Activated CD8-positive, alpha-beta T cell treated with anti-CD3 and anti-CD28 coated beads, Interleukin-2, amount 10 ng/mL, durations not matched to agents 7 days and 5 days (primary cell): ENCODE measurements at places on chromosomes 7 and 10. TPM values are rescaled to one million over a fixed set of nuclear protein-coding genes. Genes with fewer than 3 reads are reported as not detected.

DNA sequence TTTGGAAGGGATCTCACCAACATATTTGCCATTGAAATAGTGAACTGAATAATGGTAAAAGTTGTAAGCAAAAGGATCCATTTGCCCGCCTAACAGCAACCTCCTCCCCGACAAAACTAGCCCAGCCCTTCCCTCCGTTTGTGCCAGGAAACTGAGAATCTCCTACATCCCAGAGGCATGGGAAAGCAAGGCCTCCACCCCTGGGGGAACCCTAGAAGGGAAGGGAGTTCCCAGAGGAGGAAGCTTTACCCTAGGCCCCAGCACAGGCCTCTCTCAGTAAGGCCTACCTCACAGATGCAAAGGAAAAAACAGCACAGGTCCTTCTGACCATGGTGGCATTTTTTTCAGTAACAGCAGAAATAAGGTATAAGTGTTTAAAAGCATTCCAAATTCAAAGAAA, 229.7 kb downstream of the ELMO1 start:
- peaks cover 20% of the 10 kb centered on the region for H3K36me3 ChIP-seq
- H3K4me1 ChIP-seq, result peaks cover 10% of the 10 kb centered on the region
- no peaks in the 10 kb centered on the region for H3K27me3 ChIP-seq
- H3K27ac ChIP-seq, result no peak overlapping the region
- DNase-seq, result no peak

DNA sequence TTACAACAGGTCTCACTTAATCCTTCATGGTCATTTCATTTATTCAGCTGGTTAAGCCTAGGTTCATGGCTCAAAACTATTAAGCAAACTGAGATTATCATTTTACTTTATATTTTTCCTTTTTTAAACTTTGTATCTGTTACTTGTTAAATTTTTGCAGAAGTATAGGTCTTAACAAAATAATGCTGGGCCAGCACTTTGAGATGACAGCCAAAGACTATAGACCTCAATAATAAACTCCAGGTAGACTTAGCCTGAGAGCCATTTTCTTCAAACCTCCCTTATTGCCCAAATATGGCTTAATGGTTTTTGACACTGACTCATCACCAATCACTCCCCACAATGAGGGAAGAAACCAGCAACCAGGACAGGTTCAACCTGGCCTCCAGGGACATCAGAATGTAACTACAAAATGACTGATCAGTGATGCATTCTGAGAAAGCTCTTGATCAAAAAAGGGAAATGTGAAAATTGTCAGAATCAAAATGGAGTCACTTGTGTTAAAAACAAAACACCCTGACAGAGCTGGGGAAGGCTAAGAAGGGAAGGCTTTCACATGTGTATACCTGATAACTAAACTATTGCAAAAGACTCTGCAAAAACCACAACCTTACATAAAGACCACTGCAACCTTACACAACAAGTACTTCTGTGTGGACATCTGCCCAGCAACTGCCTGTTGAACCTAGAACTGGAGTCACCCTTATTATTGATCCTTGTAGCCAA, 2.1 kb upstream of the CCDC126 start:
- H3K27me3 ChIP-seq, result no peaks in the 10 kb centered on the region
- no peak overlapping the region for H3K27ac ChIP-seq
- DNase-seq, result peak; percentile 49
- peaks cover 3% of the 10 kb centered on the region for H3K36me3 ChIP-seq

DNA sequence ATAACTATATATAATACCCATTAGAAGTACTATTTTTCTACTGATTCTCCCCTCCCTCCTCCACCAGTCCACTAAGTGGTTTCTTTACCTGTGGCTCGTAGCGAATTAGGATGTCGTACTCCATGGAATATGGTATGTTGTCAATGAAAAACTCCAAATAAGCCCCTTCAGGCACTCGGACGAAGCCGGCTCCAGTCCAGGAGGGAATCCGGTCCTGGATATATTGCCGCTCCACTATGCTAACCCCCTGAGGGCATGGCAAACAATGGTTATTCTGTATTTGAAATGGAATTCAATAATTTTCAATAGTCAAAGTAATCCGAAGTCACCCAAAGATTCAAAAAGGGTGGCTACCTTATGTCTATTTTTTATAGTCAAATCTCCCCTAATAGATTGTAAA, 40.1 kb downstream of the LAMB1 start:
- no peak overlapping the region for H3K27ac ChIP-seq
- H3K4me3 ChIP-seq, result no peak overlapping the region
- no peak for DNase-seq
- no peaks in the 10 kb centered on the region for H3K4me1 ChIP-seq
- H3K36me3 ChIP-seq, result no peaks in the 10 kb centered on the region

- peak within 1 kb of the TSS; percentile 89 for H3K4me3 ChIP-seq
- H3K36me3 ChIP-seq, result peaks cover 9% of the 10 kb centered on the region
- H3K4me1 ChIP-seq, result peaks cover 32% of the 10 kb centered on the region
- DNase-seq, result peak; percentile 89
- H3K27me3 ChIP-seq, result peaks cover 26% of the 10 kb centered on the region
These were observed at the start of gene RPP30 for GRCh38 chr10:90871766-90872647. RPP30 (plus strand) TSS chr10:90871974; CDS start chr10:90871987, 13 bp downstream.

GRCh38 chr7:98090116-98090515, 16.5 kb upstream of the LMTK2 start:
- H3K4me1 ChIP-seq, result no peaks in the 10 kb centered on the region
- DNase-seq, result no peak
- no peak overlapping the region for H3K27ac ChIP-seq
- no peak overlapping the region for H3K4me3 ChIP-seq
- peaks cover 8% of the 10 kb centered on the region for H3K27me3 ChIP-seq
- no peaks in the 10 kb centered on the region for H3K36me3 ChIP-seq

DNA sequence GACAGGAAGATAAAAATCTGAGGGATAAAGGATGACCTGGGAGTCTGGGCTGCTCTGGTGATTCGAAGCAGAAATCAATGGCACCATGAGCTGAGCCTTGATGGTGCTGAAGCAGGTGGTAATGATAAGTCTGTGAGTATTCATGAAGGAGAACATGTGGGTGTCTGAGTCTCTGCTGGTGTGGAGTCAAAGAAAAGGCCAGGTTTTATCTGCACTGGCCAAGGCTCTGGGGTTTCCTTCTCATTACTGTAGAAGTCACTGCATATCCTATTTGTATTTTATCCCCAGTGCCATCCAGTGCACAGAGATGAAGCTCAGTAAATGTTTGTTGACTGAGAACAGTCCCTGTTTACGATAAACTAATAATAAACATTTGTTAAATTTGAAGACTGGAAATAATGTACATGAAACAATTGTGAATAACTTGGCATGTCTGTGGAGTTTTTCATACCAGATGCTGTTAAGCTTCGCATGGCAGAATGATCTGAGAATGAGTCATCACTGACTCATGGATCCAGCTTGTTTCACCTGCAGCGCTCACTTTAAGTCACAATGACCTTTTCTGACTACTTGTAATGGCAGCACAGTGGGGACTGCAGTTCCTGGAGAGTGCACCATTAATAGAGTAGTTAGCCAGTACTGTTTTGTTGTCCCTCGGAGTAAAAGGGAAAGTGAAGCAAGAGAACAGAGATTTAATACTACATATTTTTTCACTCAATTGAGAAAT, 538.5 kb downstream of the HTR7 start:
- H3K27ac ChIP-seq, result no peak overlapping the region
- H3K27me3 ChIP-seq, result no peaks in the 10 kb centered on the region
- H3K36me3 ChIP-seq, result no peaks in the 10 kb centered on the region
- H3K4me3 ChIP-seq, result no peak overlapping the region
- no peak for DNase-seq

- DNase-seq, result no peak
- H3K27ac ChIP-seq, result no peak overlapping the region
- H3K36me3 ChIP-seq, result no peaks in the 10 kb centered on the region
- H3K4me1 ChIP-seq, result peaks cover 15% of the 10 kb centered on the region
- H3K27me3 ChIP-seq, result peaks cover 3% of the 10 kb centered on the region
- H3K4me3 ChIP-seq, result no peak overlapping the region
These were observed 34.2 kb upstream of the ZNRF2 start for GRCh38 chr7:30249986-30250774.

GRCh38 chr10:91797048-91797690, 1.1 kb upstream of the TNKS2 start:
- H3K36me3 ChIP-seq, result peaks cover 26% of the 10 kb centered on the region
- H3K4me1 ChIP-seq, result peaks cover 40% of the 10 kb centered on the region
- H3K4me3 ChIP-seq, result peak overlapping the region; percentile 78
- DNase-seq, result no peak
- no peaks in the 10 kb centered on the region for H3K27me3 ChIP-seq
- peak overlapping the region; percentile 88 for H3K27ac ChIP-seq

DNA sequence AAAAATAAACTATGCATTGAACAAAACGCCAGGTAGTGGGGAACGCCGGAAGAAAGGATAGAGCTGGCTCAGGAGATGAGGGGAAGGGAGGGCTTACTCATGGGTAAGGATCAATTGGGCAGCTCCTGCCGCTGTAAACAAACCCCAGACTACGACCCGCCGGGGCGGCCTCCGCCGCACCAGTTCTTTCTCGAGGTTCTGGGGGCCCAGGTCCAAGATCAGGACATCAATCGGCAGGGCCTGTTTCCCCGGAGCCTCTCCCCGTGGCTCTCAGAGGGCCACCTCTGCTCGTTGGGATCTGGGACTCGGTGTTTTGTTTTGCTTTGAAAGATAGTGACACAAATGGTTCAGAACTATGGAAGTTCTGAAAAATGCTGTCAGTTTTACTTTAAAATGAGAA, 140.4 kb downstream of the ELFN1 start:
- H3K27me3 ChIP-seq, result no peaks in the 10 kb centered on the region
- no peak overlapping the region for H3K27ac ChIP-seq
- H3K4me3 ChIP-seq, result no peak overlapping the region
- DNase-seq, result no peak
- no peaks in the 10 kb centered on the region for H3K4me1 ChIP-seq

DNA sequence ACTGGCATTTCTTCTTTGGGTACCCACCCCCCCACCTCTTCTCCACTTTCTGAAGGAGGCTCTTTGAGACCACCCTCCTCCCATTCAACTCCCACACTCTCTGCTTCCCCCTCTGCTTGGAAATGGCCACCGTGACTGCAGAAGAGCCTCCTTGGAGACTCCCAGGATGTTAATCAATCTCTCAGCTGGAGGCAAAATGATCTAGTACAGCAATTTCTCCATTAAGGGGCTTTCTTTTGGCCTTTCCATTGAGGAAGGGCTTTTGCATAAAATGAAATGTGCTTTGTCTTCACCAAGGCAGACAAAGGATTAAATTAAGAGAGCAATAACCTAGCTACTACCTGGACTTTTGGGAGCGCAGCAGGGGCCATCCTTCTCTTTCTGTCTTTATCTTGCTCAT, 26.1 kb downstream of the CDHR3 start:
- H3K36me3 ChIP-seq, result no peaks in the 10 kb centered on the region
- peaks cover 22% of the 10 kb centered on the region for H3K27me3 ChIP-seq
- H3K27ac ChIP-seq, result no peak overlapping the region
- no peak for DNase-seq
- H3K4me1 ChIP-seq, result peaks cover 3% of the 10 kb centered on the region
- H3K4me3 ChIP-seq, result no peak overlapping the region

DNA sequence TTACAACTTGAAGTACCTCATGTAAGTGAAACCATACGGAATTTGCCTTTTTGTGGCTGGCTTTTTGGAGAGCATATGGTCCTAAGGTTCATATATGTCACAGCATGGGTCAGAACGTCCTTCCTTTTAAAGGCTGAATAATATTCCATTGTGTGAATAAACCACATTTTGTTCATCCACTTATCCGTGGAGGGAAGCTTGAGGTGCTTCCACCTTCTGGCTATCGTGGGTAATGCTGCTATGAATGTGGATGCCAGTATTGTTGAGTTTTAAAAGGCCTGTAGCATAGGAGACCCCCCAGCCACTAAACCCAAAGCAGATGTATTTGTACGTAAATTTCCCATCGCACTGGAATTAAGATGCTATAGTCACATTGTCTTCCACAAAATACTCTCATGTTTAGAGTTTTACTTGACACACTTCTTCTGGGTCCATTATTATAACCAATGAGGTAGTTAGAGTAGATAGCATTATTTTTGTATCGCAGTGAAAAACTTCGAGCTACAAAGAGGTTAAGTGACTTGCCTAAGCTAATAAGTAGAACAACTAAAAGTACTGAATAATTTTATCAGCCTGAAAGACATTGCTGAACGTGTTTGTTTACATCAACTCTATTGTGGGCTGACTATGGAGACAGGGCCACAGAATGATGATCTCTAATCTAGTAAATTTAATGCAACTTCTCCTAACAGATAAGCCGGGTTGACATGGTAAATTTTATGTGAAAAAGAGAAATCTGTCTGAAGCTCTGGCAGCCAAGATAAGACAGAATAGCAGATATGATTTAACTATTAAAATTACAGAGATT, 183.0 kb upstream of the CTBP2 start:
- no peak overlapping the region for H3K27ac ChIP-seq
- no peak for DNase-seq
- H3K27me3 ChIP-seq, result no peaks in the 10 kb centered on the region

GRCh38 chr10:38094927-38095574, 914 bp downstream of the ZNF37A start:
- peak overlapping the region; percentile 84 for H3K4me3 ChIP-seq
- H3K27ac ChIP-seq, result peak overlapping the region; percentile 89
- DNase-seq, result no peak
- H3K27me3 ChIP-seq, result no peaks in the 10 kb centered on the region
- H3K36me3 ChIP-seq, result peaks cover 55% of the 10 kb centered on the region

GRCh38 chr7:77320714-77321113, 95.4 kb downstream of the GSAP start:
- no peak overlapping the region for H3K27ac ChIP-seq
- H3K4me3 ChIP-seq, result no peak overlapping the region

OR13A1 gene
- total RNA-seq, result not detected

DNA sequence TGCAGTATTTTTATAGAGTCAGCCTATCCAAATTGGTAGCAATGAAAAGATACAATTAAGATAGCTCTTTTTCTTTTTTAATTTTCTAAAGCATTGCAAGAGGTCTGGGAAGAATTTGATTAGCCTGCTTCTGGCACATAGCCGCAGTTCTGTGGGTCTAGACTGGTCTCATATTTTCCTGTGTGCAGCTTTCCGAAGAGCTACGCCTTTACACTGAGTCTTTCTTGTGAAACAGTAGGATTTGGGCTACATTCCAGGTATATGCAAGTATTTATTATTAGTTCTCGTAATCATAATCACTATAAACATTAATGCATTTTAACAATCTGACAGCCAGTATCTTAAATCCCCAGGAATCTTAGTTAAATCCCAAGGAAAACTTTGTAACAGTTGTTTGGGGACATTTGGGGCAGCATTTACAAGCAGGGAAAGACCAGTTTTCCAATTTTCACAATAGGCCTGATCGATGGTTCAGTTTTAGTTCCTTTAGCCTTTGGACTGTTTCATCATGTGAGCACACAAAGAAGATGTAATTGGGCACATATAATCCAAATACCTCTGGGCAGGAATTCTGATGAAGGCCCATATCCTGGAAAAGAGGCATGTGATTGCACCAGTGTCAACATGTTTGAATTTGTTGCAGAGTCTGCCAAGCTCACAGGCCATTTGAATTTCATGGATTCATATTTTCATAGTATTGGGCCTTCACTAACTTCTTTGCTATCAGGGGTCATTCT, 287.3 kb downstream of the INHBA start:
- H3K4me1 ChIP-seq, result no peaks in the 10 kb centered on the region
- no peak overlapping the region for H3K4me3 ChIP-seq

GTF2IRD2 gene
- total RNA-seq, result 8.3 TPM

DNA sequence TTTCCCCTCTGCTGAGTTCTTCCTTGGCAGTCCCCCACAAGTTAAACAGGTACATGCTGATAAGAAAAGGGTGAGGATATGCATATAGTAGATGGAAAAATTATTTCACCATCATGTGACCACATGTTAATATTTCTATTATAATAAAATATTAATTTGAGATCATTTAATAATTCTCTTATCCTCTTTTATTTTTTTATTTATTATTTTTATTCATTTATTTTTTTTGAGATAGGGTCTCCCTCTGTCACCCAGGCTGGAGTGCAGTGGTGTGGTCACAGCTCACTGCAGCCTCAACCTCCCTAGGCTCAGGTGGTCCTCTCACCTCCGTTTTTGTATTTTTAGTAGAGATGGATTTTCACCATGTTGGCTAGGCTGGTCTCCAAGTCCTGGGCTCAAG, 11.6 kb upstream of the GLI3 start:
- DNase-seq, result no peak
- H3K4me1 ChIP-seq, result no peaks in the 10 kb centered on the region
- H3K4me3 ChIP-seq, result no peak overlapping the region
- peaks cover 2% of the 10 kb centered on the region for H3K27me3 ChIP-seq
